ENCODE measurements at places on chromosomes 2 and 18. TPM values are rescaled to one million over a fixed set of nuclear protein-coding genes. Genes with fewer than 3 reads are reported as not detected.

Gene VWA3B
- not detected for total RNA-seq

Gene ZNF804A
- 0.09 TPM for total RNA-seq

Gene SLC11A1
- 0.12 TPM for total RNA-seq

Gene UGT1A3
- total RNA-seq, result 6.0 TPM

Gene ILKAP
- total RNA-seq, result 55.4 TPM

Gene DNAH6
- 1.3 TPM for total RNA-seq

Gene KCNE4
- total RNA-seq, result not detected

Gene INHBB
- not detected for total RNA-seq

Gene CPS1
- total RNA-seq, result 1.1 TPM

Gene DNMT3A
- 35.7 TPM for total RNA-seq

Gene TMEM17
- 3.3 TPM for total RNA-seq

Gene DAW1
- total RNA-seq, result 2.4 TPM

Gene GCG
- not detected for total RNA-seq

Gene SIX3
- not detected for total RNA-seq

Gene MTX2
- 36.0 TPM for total RNA-seq

Gene KCNG2
- total RNA-seq, result not detected

Gene PAIP2B
- total RNA-seq, result 4.0 TPM

Gene MYO7B
- 0.39 TPM for total RNA-seq

Gene TTN
- 0.07 TPM for total RNA-seq

Gene VSNL1
- not detected for total RNA-seq

Gene VWC2L
- total RNA-seq, result not detected

Gene POTEJ
- not detected for total RNA-seq

Gene ZNF2
- total RNA-seq, result 4.8 TPM

Gene CAPN14
- 0.35 TPM for total RNA-seq

Gene GALNT13
- not detected for total RNA-seq

Gene ZNF396
- total RNA-seq, result 2.7 TPM

Gene MAPRE3
- 11.1 TPM for total RNA-seq

Gene PIEZO2
- 0.91 TPM for total RNA-seq

Gene SCG2
- 0.56 TPM for total RNA-seq

Gene RAB17
- 38.3 TPM for total RNA-seq

Gene SETBP1
- 5.3 TPM for total RNA-seq

Gene KIF5C
- 2.9 TPM for total RNA-seq

Gene CCDC85A
- 2.6 TPM for total RNA-seq

All from Calu3 (cell line).